ENCODE measurements at places on chromosomes 2 and 18.

DNA sequence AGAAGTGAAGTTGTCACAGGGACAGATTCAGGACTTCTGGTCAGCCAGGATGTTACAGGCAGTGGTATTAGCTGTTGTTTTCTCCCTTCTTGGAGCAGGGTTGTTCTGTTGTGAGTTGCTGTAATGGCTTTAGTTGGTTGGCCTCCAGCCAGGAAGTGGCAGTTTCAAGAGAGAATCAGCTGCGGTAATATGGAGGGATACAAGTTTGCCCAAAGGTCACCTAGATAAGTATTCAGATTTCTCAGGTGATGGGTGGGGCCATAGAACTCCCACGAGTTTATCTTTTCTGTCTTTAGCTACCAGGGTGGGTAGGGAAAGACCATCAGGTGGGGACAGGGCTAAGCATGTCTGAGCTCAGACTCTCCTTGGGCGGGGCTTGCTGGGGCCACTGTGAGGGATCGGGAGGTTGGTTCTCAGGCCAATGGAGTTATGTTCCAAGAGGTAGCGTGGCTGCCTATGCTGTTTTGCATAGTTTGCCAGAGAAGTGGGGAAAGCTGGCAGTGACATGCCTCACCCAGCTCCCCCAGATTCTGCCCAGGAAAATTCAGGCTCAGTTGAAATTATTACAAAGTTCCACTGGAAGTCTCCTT lies 640.4 kb upstream of the CHAC2 start:
- DNase-seq: no peak

DNA sequence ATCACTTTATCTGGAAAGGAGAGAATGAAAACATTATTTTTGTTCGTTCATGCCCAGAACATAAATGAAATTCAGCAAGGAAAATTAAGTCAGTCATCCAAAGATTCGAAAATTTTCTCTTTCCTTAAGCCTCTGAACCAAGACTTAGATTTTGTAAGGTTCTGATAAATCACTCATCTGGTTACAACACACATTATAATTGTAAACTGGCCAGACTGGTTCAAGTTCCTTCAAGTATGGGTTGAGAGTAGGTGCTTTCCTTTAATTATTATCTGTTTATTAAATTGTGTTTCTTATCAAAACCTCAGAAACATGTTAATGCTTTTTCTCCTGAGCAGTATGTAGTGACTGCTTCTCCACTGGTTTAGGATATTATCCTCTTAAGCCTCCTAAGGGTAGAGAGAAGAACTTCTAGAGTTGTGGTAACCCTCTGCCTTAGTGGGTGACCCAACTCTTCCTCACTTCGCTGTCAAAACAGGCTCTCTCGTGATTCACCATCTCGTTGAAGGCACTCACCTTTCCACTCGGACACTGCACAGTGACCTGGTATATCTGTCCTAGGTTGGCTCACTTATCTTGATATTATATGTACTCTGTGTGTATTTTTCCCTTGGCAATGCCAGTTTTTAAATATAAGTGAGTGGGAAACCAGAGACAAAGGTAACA lies 325.9 kb downstream of the PAX3 start:
- no peak for DNase-seq

- no peak for DNase-seq
These were observed 138.9 kb downstream of the FAM210A start for GRCh38 chr18:13587477-13587876.

GRCh38 chr2:120123090-120123489 lies 100.1 kb downstream of the TMEM185B start:
- no peak for DNase-seq

DNA sequence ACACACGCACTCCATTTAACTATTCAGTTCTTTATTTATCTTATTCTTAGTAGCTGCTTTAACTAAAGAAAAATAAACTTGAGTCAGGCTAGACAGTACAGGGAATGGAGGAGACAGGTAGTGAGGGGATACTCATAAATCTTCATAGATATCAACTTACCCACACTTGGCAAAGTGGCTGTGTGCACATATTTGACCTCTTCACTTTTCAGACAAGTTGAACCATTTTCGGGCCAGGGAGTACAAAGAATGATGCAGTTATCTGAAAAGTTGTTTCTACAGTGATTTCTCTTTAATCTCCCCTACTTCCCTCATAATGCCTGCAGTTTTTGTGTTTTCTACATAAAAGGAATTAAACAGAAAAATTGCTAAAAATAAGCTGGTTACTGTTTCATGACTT lies 307.5 kb downstream of the GULP1 start:
- DNase-seq: no peak

- no peak for DNase-seq
These were observed 58.0 kb downstream of the ZNF519 start for GRCh38 chr18:14074187-14074586.

DNA sequence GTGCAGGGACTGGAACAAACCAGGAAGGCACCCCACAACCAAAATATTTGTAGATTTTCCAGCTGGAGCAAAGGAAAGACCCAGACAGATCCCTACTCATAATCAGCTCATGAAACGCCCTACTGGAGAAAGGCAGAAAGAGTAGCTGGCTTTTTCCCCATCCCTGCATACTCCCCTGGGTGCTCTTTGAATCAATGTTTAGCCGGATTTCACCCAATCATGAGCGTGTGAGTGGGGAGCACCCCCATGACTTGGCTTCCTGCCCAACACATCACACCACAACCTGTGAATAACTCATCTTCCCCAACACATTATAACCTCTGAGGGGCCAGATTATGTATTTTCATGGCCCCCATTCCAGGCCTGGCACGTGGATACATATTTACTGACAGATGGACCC lies 35.1 kb upstream of the SLC14A1 start:
- DNase-seq: no peak

- DNase-seq: no peak
These were observed 75.3 kb upstream of the RIOK3 start for GRCh38 chr18:23377669-23378301.

- no peak for DNase-seq
These were observed 174.8 kb downstream of the PRPF40A start for GRCh38 chr2:152542337-152542994.

- no peak for DNase-seq
These were observed 1.4 kb downstream of the PPM1G start for GRCh38 chr2:27407798-27408491.

DNA sequence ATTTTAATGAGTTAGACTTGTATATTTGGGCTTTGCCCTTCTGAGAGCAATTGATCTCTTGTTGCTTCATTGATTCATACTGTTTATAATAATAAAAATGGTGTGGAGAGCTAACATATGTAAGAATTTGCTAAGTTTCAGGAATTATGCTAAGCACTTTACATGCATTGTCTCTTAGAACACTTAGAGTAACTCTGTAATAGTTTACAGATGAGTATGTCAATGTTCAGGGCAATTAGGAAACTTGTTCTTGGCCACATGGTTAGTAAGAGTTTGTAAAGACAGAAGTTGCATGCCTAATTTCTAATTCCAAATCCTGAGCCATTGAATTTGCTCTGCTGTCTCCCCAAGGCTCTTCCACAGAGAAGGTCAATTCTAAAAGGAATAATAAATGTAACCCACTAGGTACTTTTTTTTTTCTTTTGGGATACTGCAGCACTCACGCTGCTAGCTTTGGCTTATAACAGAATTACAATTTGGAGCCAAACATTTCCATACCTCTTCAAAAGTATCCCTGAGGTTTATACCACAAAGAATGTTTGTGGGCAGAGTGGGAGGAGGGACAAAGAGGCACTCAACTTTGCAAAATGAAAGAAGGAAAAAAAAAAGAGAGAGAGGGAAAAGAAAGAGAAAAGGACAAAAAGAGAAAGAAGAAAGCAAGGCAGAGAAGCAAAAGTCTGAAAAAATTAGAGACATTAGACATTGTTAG lies 232.4 kb downstream of the CALCRL start:
- DNase-seq: no peak

DNA sequence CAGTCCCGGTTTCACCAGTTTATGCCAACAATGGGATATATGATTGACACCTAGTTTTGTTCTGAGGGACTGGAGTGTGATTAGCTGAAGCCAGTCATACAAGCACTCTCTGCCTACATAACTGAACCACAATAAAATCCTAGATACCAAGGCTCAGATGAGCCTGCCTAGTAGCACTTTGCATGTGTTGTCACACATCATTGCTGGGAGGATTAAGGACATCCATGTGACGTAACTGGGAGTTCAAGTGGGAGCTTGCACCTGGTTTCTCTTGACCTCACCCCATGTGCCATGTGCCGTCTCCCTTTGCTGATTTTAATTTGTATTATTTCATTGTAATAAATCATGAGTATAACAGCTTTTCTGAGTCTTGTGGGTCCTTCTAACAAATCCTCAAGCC lies 90.3 kb downstream of the TMEM163 start:
- DNase-seq: no peak

GRCh38 chr2:159759577-159759976 lies 38.4 kb downstream of the CD302 start:
- no peak for DNase-seq

DNA sequence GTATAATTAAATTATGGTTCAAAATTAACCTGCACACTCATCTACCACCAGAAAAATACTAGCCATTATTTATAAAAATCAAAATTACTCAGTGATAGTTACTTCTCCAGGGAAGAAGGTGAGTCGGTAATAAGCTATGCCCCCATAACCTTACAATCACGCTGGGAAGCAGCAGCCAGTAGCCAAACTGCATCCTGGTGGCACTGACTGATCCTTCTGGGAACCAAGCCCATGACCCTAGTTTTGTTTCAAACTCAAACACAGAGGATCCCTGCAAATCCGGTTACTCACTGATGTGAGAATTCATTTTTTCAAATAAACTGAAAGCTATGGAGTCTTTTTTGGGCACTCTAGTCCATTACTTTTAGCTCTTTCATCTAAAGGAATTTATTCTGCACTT lies 88.2 kb upstream of the VWC2L start:
- DNase-seq: no peak

DNA sequence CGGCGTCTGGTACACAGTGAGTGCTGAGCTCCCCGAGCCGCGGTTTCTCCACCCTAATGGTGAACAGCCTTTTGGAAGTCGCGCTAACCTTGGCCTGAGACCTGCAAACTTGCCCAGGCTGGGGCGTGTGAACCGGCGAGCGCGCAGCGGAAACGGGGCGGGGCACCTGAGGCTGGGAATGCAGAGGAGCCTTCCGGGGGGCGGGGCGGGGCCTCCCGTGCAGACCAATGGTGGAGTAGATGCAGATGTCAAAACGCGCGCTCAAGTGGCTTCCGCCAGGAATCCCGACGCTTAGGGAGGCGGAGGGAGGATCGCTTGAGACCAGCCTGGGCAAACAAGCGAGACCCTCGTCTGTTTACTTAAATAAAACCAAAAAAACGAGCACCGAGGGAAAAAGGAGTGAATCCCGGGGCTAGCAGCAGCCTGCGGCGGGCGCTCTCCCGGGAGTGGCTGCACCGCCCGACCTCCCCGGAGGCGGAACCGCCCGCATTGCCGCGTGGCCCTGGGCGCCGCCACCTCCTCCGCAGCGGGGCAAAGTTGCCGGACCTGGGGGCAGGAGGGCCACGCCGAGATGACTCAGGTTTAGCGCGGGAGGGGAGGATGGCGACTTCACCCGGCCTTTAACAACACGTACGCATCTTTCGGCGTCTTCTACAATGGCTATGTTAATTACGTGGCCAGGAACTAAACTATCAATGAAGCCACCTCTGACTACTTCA lies 2.2 kb upstream of the RRM2 start:
- DNase-seq: peak; percentile 97

GRCh38 chr2:52611759-52612158 lies 1155.8 kb upstream of the CHAC2 start:
- DNase-seq: no peak

GRCh38 chr18:11767935-11768334 lies 78.9 kb downstream of the GNAL start:
- DNase-seq: no peak

DNA sequence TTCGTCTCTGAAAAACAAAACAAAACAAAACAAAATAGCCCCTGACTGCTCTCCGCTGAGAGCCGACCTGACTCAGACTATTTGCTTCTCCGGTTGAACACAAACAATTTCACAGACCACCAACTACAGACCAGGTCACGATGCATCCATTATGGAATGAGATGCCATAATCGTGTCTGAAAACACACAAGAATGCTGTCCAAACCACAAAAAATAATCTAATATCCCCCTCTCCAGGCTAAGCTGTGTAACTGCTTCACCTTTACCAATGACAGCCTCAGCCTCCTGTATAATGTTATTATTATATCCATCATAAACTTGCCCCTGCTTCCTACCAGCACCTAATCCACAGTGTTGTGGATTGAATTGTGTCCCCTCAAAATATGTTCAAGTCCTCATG lies 114.7 kb downstream of the DNAH6 start:
- no peak for DNase-seq

- DNase-seq: no peak
These were observed 165.2 kb upstream of the FOSL2 start for GRCh38 chr2:28227498-28227897.

GRCh38 chr2:121648206-121649148 lies 785 bp downstream of the CLASP1 start:
- peak; percentile 39 for DNase-seq

DNA sequence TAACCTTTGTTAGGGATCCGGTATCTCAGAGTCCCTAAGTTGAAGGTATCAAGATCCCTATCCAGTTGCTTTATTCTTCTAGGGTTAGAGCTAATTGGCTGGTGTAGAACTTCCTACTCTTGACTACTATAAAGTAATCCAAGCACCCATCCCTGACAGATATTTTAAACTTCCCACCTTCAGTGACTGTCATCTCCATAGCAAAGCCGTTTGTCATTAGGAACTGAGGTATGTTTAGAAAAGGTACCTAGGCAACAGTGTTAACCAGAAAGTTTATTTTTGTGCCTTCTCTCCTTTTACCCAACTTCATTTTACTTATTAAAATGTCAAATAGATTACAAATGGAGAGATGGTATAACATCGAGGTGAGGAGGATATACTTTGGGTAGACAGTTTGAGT lies 4.5 kb downstream of the FAM117B start:
- DNase-seq: no peak

- DNase-seq: no peak
These were observed 61.4 kb downstream of the DPP4 start for GRCh38 chr2:162012565-162013058.

- DNase-seq: no peak
These were observed 371.7 kb upstream of the CELF4 start for GRCh38 chr18:37937287-37937686.

DNA sequence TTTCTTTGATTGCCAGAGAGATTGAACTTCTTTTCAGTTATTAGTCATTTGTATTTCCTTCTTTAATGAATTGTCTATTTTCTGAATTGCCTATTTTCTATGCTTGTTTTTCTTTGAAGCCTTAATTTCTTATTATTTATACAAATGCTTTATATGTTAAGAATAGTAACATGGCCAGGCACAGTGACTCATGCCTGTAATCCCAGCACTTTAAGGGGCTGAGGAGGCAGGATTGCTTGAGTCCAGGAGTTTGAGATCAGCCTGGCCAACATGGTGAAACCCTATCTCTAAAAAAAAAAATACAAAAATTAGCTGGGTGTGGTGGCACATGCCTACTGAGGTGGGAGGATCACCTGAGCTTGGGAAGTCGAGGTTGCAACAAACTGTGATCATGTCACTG lies 4.7 kb upstream of the RAB11FIP5 start:
- no peak for DNase-seq

GRCh38 chr2:230938098-230938497 lies 13.1 kb upstream of the GPR55 start:
- DNase-seq: no peak

GRCh38 chr2:134897932-134898331 lies 20.7 kb upstream of the CCNT2 start:
- DNase-seq: no peak

- DNase-seq: no peak
These were observed 65.9 kb upstream of the YWHAQ start for GRCh38 chr2:9696731-9697130.

- no peak for DNase-seq
These were observed 66.2 kb downstream of the ACVR2A start for GRCh38 chr2:147910990-147911473.

- no peak for DNase-seq
These were observed 166.0 kb downstream of the SOCS6 start for GRCh38 chr18:70454704-70455322.
